Hematopoietic multipotent progenitor cell treated with erythropoietin and hydrocortisone succinate and interleukin-3 and kit ligand, for 17 days (in vitro differentiated cells): ENCODE measurements at places on chromosomes 5 and 9.

DNA sequence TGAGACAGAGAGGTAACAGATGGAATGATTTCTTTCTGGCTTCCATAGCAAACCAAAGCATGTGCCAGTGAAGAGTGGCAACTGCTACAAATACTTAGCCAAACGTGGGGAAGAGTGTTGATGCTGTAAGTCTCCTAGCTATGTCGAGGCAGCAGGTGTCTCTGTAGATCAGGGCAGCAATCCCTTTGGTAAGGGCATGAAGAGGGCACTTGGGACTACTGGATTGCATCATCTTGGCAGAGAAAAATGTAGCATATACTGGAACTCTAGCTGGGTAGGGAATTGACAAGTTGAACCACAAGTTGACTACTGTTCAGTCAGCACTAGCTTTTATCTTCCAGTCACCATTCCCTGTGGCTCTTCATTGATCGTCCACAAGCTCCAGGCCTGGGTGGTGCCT, 75.8 kb downstream of the GHR start:
- no peak for DNase-seq

DNA sequence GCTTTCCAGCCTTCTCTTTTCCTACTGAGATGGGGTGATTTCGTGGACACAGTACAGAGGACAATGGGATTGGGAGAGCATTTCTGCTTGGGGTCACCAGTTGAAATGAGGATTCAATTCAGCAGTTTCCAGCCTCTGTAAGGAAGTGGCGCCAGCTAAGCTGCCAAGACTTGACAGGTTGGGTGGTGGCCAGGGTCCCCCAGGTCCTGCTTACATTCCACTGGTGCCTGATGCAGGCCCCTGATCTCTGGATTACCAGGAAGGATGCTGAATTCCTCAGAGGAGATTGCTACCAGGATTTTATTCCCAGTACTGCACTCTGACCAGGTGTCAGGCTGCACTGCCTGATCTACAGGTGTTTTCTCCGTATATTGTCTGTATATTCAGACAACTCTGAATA, 119.7 kb downstream of the PSD2 start:
- DNase-seq = no peak

DNA sequence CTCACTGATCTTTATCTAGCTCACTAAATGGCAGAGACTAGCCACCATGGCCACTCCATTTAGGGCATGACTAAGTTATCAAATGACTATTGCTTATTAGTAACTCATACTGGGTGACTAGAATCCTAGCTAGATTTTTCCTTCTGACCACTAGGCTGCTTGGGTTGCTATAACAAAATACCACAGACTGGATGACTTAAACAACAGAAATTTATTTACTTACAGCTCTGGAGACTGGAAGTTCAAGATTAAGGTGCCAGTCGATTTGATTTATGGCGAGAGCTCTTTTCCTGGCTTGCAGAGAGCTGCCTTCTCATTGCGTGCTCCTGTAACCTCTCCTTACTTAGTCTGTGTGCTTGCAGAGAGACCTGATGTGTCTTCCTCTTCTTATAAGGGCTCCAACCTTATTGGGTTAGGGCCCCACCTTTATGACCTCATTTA, 55.0 kb upstream of the APC start:
- no peak for DNase-seq

DNA sequence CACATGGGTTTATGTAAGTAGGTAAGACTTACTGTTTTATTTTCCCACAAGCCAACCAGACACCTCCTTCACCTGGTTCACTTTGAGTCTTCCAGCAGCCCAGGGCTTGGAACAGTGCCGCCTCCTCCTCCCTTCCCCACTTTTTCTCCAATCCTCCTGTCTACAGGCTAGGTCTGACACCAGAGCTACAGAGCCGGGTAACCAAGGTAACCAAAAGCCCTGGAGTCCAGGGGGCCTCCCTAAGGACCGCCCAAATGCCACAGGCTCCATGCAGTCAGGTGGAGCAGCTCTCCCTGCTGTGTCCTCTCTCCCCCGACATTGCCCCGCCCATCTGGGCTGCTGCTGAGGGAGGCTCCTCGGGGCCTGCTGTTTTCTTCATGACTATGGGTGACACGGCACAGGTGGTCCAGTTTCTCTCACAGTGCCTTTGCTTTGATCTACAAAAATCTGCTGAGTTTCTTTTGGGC, 138.0 kb upstream of the EFNA5 start:
- no peak for DNase-seq

DNA sequence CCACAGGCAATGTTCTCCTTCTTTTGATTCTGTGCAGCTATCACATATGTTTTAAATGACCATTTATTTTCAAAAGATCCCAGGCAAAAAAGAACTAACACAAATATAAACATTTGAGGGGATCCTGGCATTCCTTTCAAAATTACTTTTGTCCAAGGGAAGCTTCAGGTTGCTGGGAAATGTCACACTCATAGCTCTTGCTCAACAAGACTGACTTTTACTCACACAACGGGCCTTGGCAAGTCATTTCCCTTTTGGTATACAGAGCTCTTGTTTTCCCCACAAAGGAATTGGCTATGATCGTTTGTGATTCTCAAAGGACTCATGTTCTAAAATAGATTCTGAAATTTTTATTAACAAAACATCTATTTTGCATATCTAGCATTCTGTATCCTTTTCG, 4.5 kb upstream of the PALM2AKAP2 start:
- no peak for DNase-seq

GRCh38 chr5:132238169-132238744, 10.6 kb upstream of the P4HA2 start:
- peak; percentile 59 for DNase-seq

GRCh38 chr9:120737416-120738165, 23.3 kb upstream of the MEGF9 start:
- DNase-seq = no peak

- no peak for DNase-seq
Observed at GRCh38 chr9:94173632-94174031, 85.5 kb upstream of the ZNF169 start.
